ENCODE measurements at places on chromosomes 13 and 19.

- no peak for DNase-seq
These were observed 32.1 kb downstream of the RDH8 start for GRCh38 chr19:10045371-10045770.

DNA sequence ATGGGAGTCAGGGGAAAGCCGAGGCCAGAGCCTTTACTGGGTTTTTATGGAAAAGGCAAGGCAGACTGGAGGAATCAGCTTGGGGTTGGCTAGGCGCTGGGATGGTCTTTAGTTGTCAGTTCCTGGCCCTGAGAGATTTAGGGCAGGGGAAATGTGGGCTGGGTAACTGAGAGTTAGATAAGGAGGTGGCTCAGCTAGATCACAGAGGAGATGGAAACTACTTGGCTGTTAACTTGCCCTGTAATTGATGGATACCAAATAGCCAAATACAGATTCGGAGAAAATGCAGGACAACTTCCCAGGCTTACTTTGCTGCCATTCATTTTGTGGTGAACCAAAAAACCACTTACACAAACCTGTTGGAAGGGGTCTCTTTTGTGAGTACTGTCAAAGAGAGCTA lies 54.0 kb downstream of the LRCH1 start:
- DNase-seq, result no peak

GRCh38 chr19:16042533-16043085 lies 33.7 kb upstream of the TPM4 start:
- DNase-seq, result no peak

GRCh38 chr13:30666113-30666512 lies 48.4 kb downstream of the USPL1 start:
- no peak for DNase-seq

DNA sequence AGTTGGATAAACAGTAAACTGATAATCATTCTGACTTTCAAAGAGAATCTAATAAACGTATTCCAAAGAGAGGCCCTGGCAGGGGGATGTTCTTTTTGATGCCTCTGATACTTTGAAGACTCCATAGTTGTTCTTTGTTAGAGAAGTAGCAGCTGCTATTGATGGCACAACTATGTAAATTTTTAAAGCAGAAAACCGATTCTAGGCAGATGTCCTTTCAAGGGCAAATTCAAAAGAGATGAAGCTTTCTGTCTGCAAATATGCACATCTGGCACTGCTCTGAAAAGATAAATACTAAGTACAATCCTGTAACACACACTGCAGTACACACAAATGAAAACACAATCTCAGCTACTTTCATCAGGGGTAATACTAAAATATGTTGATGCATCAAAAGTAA lies 250.1 kb downstream of the VWA8 start:
- DNase-seq, result no peak

DNA sequence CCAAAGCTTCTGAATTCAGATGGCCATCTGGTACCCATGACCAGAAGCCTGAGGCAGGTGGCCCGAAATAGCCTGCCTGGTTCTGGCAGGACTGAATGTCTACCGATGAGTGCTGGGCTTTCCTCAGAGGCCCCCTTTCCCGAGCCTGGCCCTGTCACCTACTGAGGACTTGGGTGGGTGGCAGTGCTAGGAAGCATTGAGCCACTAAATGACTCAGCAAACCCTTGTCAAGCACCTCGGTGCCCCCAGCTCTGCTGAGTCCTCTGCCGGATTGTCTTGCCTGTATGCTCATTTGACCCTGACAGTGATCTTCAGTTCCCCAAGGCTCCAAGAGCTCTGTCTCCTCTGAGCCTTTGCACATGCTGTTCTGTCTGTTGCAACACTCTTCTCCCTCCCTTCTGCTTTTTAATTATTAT lies 17.9 kb downstream of the PPP1R37 start:
- no peak for DNase-seq

DNA sequence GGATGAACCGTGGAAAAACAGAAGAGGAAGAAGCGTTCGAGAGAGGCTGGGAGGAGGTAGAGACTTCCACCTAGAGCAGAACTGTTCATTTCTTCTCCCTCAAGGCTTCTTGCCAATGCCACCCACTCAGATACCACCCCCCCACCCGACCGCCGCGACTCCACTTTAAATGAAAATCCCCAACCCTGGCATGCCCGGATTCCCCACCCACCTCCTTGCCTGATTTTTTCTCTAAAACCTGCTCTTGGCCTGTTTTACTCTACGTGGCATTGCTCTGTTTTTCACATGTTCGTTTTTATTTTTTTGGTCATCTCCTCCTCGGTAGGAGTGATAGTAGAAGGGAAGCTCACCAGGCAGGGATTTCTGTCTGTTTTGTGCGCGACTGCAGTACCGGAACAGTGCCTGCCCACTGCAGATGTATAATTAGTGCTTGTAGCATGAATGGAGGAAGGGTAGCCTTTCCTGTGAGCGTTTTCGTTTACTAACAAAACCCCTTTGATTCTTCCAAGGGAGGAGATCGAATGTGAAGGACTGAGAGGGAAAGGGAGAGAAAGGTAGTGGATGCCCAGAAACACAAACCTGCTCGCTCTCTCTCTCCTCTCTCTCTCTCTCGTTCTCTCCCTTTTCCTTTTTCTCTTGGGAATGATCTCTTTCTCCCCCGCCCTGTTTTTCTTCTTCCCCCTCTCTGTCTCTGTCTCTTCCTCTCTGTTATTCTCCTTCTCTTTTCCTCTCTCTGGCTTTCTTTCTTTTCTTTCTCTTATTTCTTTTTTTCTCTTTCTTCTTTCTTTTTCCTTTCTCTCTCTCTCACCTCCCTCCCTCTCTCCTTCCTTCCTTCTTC lies 2.2 kb downstream of the CD70 start:
- DNase-seq, result no peak
